ENCODE measurements at places on chromosomes 4 and X.

- DNase-seq = no peak
Observed at GRCh38 chr4:7837597-7838135, 102.0 kb downstream of the AFAP1 start.

GRCh38 chr4:151961456-151961855 is 200.6 kb upstream of the GATB start:
- no peak for DNase-seq

DNA sequence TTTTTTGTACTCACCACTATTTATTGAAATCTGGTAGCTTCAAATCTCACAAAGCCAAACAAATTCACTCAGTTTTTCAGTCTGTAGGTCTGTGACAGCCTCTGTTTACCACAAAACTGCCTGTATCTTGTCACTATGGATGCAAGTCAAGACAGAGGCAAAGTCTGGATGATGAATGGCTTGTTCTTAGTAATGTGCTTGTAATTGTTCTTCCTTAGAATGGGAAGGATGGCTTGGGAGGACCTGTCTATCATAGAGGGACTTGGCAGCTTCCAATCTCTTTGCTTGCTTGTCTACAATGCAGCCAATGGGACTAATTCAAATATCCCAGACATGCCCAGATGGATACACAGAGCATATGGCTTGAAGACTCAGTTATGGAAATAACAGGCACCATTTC is 141.2 kb upstream of the SCML1 start:
- no peak for DNase-seq

DNA sequence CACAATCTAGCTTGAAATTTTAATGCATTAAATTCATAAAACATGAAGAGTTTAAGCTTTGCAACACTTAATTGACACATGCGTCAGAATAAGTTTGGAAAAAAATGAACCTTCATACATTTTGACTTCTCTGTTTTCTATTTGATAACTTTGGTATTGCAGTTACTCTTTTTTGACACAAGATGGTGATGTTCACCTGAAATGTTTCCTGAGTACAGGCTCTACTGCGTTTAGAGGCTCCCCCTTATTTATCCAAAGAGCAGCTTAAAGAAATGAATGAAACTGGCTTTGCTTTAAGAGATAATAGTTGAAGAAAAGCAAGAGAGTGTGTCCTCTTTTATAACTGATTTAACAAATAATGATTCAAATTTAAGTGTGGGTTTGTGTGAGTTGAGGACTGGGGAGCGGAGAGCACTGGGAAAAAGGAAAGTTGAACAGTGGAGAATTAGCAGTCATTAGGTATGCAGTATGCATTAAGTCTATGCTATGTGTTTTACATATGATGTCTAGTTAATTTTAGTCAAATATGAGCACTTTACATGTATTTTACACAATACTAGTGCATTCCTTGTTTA is 180.6 kb upstream of the NUDT6 start:
- no peak for DNase-seq

DNA sequence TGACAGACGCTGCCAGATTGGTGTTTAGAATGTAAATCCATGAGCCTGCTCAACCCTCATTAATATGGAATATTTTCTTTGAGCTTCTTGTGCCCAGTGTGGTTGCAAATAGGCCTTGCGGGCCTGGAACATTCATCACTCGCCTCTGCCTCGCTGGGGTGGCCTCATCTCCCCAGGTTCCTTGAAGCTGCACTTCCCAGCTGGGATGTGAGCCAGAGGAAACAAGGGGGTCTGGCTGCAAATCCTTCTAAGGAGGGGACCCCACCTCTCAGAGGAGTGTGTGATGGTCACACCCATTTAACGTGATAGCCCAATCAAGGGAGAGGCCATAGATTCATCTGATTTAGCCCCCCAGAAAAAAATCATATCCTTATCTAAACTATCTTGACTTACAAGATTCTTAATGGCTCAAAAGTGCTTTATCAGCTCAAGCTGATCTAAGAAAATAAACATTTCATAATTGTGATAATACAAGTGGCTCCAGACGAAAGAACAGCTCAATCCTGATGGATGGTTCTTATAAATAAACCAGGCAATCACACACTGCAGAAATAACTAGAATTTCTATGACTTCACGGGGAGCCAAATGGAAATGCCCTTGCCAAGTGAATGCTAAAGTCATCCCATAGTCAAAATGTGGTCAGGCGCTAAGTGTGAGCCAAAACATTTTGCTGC is 189.9 kb downstream of the PTTG2 start:
- DNase-seq = no peak
